ENCODE measurements at places on chromosomes 12 and 14.

GRCh38 chr14:21612324-21612723, 22.4 kb downstream of the OR10G2 start:
- DNase-seq: no peak

DNA sequence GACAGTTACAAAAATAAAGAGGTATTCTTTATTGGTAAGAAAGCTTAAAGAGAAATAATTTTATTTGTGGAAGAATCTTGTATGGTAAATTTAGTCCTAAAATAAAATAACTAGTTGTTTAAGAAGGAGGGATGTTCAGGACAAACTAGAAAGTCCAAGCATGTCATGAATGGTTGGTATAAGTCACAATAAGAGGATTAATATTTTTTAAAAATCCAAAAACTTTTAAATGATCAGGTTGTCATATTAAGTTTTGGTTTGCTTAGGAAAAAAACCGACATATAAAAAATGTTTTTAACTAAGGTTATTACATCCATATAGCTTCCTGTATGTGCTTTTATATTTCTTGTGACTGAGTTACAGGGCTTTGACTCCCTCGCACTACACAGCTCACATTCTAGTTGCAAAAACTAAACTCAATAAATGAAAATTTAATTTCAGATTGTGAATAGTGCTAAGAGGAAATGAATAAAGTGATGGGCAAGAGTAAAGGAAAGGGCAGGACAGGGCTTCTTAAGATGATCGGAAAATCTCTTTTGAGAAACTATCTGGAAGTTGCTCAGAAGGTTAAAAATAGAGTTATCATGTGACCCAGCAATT, 80.7 kb upstream of the METAP2 start:
- DNase-seq: no peak

DNA sequence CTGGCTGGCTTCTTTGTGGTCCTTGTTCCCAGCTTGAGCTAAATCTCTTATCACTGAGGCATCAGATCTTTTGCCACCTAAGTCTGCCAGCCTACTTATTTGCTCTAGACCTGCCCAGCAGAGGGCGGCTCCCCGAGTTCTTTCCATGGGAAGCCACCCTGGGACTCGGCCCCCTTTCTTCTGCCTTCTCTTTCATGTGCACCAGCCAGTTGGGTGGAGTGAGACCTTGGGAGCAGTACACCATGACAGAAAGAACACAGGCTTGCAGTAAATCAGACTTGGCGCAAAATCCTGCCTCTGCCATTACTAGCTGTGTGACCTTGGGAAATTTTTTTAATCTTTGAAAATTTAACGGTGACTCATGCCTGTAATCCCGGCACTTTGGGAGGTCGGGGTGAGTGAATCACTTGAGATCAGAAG, 7.4 kb downstream of the SMAGP start:
- no peak for DNase-seq

DNA sequence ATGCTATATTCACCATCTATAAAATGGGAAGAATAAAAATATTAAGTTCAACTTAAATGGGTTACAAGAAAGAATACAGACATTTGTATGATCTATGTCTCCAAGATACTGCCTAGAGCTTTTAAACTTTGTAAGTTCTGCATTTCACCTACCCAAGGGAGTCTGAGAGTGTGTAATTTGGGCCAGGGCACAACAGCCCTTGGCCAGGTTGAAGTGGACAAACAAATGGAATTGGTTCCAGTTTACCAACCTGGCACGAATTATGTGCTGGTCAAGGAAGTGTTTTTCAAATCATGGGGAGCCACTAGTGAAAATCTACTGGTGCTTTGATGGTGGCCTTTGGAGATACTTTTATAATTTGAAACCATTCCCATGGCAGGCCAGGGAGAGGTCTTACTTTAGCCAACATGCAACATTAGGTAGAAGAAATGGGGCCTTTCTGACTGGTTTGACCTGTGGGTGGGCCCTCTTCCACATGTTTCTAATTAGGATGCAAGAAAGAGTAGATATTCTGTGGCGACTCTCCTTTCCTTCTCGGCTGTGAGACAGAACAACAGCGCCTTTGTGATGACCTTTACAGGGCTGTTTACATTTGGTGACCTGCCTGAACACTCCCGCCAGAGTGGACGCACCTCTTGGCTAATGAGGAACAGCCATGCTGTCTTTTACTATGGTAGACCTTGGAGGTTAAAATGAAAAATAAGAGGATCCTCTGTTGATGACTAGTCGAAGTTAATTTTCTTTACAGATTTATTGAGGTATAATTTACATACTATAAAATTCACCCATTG, 476.6 kb downstream of the ZFP36L1 start:
- DNase-seq: no peak

DNA sequence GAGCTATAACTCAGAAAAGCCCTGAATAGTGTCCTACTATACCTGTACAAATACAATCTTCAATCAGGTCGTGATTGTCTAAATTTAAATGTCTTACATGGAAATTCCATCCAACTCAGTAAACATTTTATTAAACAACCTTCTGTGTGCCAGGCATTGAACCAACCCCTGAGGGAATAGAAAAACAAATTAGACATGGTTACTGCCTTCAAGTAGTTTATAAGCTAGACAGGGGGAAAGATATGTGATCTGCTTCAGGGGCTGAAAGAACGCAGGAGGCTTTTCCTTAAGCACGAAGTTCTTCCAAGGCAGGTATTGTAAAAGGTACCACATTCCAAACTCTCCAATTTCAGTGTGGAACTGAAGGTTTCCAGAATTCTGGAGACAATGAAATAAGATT, 39.7 kb upstream of the STAB2 start:
- DNase-seq: no peak

- no peak for DNase-seq
These were observed 1.1 kb downstream of the SLC38A4 start for GRCh38 chr12:46824709-46825108.

GRCh38 chr12:94594443-94594825, 55.9 kb downstream of the TMCC3 start:
- no peak for DNase-seq

GRCh38 chr12:121352682-121353018, 439 bp upstream of the ANAPC5 start:
- DNase-seq: no peak

GRCh38 chr12:57518176-57518919, 2.0 kb downstream of the DDIT3 start:
- no peak for DNase-seq

GRCh38 chr12:82474798-82475184, 116.5 kb downstream of the METTL25 start:
- DNase-seq: no peak
